ENCODE measurements at places on chromosomes 5 and 9.

DNA sequence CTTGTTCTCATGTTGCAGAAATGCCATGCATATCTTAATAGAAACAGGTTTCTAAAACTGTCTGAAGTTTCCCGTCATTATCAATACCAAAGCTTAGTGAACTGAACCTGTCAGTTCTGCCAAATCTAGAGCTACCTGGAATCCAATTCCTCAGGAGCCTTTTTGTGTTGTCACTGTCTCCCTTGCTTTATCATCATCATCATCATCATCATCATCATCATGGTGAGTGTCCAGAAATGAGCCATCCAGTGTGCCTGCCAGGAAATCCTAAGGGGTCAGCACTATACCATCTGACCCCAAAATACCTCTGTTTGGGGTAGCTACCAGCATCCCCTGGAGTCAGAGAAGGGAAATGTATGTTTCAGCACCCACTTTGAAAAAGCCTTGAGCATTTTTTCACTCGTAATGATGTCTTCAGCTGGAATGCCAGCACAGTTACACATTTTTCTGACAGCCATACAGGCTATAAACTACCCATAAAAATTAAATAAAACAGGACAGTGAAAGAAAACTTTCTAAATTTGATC, 150.3 kb downstream of the NR2F1-AS1 start:
- no peak for DNase-seq

- DNase-seq: peak; percentile 16
These were observed at the start of gene KLF4 for GRCh38 chr9:107489687-107490605. Gene KLF4, minus strand, starts transcription at chr9:107489769. Its CDS starts 597 bp downstream, at chr9:107489172.

DNA sequence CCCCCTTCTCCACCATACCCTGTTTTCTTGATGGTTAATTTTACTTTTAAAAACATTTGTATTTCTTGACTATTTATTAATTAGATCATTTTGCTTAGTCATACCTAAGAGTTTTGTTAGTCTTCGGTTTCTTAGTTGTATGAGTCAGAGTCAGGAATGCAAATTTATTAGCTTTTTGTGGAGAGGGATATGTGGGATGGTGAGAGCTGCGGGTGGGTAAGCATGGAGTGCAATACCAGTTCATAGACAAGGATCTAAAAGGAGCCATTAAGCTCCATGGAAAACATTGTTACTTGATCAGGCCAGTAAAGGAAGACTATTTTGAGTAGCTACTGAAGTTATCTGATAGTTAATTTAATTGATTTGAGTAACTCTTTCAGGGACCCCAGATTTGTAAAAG, 77.5 kb downstream of the ZSWIM6 start:
- DNase-seq: no peak

- DNase-seq: no peak
These were observed 81.3 kb downstream of the OXCT1 start for GRCh38 chr5:41788941-41789368.

DNA sequence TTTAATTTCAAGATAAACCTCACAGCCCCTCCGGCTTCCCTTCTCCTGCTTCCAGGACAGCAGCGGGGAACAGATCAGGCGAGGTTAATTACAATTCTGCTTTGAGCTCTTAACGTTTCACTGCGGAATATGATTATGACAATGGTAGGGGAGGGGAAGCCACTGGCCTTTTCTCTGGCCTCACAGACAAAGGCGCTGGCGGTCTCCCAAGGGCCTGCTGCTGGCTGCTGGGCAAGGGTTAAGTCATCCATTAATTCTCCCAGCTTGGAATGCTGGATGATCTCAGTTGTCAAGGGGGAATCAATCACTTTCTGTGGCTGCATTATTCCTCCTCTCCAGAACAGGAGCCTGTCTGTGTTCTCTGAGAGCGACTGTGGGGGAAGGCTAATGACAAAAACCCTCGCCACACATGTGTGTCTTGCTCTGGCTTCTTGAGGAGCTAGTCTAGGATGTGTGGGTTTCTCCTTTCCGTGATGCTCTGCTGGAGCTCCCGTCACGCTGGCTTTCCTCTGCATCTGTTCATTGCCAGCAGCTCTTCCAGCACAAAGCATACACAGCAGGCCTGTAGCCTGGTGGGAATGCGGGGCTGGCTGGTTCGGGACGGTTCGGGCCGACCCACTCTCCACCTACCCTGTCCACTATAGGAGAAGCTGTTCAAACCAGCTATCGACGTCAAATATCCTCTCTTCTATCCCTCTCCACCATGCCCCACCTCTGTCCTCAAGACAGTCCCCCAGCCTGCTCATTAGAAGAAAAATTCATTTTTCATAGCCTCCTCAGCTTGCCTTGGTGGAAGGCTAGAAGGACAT, 82.8 kb downstream of the DCP2 start:
- no peak for DNase-seq

- peak; percentile 16 for DNase-seq
These were observed 132.6 kb downstream of the MRPL36 start for GRCh38 chr5:1666812-1667588.

DNA sequence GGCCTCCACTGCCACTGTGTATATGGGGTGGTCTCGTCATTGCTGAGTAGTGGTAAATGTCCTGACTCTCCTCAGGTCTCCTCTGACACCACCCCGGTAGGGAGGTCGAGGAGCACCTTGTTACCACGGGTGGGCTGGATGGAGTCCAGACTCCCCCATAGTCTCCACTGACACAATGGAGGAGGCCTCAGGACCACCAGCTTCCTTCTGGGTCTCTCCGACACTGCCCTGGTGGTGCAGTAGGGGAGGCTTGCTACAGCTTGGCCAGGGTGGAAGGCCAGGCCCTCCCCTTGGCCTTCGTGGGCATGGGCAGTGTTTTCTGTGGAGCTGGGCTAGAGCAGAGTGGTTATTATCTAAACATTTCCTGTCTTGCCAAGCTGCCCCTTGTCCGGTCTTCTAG, 15.4 kb upstream of the SH3PXD2B start:
- no peak for DNase-seq

GRCh38 chr5:10586555-10586954, 22.7 kb downstream of the ANKRD33B start:
- no peak for DNase-seq

- no peak for DNase-seq
These were observed 16.0 kb upstream of the PUM3 start for GRCh38 chr9:2859776-2860379.

GRCh38 chr5:7686794-7687193, 164.1 kb downstream of the CFAP90 start:
- no peak for DNase-seq

- DNase-seq: no peak
These were observed 10.3 kb downstream of the LYSMD3 start for GRCh38 chr5:90519081-90519480.

DNA sequence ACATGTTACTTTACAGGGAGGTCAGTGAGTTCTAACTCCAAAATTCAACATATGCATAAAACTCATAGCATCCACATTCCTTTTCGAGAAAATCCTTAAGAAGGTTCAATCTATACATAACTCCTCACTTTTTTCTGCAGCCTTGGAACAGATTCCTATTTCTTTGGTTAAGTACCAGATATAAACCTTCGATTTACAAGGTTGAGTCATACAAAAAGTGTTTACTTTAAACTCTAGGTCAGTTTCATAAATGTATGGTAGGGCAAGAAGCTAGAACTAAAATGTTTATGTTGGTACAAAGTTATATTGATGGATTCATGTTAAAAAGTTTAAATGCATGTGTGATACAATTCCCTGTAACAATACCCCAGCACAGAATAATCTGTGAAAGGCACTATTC, 19.4 kb downstream of the CDKN2AIPNL start:
- no peak for DNase-seq

GRCh38 chr5:135130261-135131215, 96.5 kb upstream of the PITX1 start:
- DNase-seq: no peak

- DNase-seq: no peak
These were observed 22.0 kb downstream of the SECISBP2 start for GRCh38 chr9:89340332-89340731.

GRCh38 chr5:122907276-122907675, 61.9 kb downstream of the SNX24 start:
- DNase-seq: no peak

DNA sequence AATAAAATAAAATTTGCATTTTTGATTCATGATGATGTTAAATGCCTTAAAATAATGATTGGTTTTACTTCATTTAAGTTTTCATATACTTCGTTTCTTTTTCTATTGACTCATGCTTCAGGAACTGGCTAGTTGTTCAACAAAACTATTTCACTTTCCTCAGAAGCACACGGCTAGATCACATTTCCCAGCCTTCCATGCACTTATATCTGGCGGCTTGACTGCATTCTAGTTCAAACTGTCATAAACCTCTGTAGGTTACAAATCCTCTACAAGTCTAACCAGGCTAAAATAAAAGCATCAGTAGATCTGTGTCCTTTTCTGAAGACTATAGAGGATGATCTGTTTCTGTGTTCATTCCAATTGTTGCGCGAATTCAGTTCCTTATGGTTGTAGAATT, 46.3 kb upstream of the CNTLN start:
- no peak for DNase-seq

- DNase-seq: no peak
These were observed 37.3 kb upstream of the TRIO start for GRCh38 chr5:14105718-14106410.

DNA sequence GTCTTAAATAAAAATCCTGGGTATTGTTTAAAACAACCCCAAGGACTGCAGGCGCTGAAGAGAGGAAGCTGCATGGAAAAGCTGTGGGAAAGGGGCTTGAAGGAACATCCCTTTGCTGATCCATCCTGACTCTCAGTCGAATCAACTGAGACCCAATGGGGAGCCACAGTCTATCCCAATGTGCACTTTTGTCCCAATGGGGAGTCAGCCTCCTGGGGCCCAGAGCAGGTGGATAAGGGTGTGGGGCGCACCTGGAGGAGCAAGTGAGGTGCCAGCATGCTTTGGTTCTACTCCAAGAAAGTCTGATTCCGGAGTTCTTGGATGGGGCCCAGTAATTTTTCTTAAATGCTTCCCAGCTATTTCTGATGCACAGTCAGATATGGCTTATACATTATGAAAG, 118.1 kb downstream of the COL23A1 start:
- no peak for DNase-seq

DNA sequence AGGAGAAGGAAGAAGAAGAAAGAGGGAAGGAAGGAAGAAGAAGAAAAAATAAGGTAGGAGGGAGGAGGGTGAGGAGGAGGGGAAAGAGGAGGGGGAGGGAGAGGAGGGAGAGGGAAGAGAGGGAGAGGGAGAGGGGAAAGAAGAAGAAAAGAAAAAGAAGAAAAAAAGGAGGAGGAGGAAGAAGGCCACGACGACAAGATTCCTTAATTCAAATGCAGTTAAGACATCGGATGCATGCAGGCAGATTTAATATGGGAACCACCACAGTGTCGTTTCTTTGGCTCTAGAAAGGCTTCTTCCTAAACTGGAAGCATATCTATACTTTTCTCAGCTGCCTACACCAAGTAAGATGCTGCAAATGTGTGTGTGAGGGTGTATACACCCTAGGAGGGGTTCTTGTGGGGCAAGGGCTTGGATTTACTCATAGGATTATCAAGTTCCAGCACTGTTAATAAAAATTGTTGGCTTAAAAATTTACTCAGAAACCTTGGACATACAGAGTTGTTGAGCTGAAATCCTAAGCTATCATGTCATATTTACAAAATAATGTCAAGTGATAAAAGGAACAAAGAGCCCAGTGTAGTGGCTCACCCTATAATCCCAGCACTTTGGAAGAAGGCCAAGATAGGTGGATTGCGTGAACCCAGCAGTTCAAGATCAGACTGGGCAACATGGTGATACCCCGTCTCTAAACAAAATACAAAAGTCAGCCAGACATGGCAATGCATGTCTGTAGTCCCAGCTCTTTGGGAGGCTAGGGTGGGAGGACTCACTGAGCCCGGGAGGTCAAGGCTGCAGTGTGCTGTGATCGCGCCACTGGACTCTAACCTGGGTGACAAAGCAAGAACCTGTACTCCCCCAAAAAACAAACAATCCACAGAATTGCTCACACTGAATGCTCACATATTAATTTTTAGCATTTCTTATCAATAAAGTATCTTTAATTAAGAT, 108.5 kb downstream of the UBAP2 start:
- DNase-seq: no peak

DNA sequence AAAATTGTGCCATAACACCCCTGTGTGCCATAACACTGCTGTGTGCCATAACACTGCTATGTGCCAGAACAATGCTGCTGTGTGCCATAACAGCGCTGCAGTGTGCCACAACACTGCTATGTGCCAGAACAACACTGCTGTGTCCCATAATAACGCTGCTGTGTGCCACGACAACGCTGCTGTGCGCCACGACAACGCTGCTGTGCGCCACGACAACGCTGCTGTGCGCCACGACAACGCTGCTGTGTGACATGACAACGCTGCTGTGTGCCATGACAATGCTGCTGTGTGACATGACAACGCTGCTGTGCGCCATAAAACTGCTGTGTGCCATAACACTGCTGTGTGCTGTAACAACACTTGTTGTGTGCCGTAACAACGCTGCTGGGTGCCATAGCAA, 25.9 kb downstream of the CFAP90 start:
- DNase-seq: no peak

DNA sequence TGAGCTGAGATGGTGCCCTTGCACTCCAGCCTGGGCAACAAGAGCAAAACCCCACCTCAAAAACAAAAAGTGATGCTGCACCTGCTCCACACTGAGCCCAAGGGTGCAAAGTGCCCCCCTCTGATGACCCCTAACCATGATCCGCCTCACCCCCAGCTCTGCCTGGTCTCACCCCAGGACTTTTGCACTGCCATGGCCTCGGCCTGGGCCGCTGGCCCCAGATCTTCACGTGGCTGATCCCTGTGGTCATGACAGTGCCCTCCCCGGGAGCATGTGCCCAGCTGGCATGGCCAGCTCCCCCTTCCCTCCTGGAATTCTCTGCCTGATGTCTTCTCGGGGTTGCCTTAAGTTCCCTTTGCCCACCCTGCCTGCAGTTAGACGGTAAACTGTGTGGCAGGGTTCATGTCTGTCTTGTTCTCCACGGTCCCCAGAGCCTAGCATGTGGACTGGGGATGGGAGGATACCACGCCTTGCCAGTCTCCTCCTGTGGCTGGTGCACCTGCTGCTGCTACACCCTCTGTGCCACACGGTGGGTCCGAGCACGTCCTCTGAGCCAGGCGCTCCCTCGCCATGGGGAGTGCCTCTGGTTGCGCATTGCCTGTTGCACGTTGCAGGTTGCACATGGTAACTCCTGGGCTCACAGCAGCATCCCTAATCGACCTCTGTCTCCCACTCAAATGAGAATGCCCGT, 77.4 kb upstream of the PPP1R26 start:
- DNase-seq: no peak

GRCh38 chr9:8365466-8366160, 566.0 kb upstream of the DMAC1 start:
- DNase-seq: no peak

- no peak for DNase-seq
These were observed 415.7 kb downstream of the RAB3C start for GRCh38 chr5:58998544-58998943.

- no peak for DNase-seq
These were observed 73.9 kb downstream of the ALDH7A1 start for GRCh38 chr5:126521130-126521529.

GRCh38 chr5:6498968-6499367, 50.3 kb downstream of the UBE2QL1 start:
- DNase-seq: no peak

DNA sequence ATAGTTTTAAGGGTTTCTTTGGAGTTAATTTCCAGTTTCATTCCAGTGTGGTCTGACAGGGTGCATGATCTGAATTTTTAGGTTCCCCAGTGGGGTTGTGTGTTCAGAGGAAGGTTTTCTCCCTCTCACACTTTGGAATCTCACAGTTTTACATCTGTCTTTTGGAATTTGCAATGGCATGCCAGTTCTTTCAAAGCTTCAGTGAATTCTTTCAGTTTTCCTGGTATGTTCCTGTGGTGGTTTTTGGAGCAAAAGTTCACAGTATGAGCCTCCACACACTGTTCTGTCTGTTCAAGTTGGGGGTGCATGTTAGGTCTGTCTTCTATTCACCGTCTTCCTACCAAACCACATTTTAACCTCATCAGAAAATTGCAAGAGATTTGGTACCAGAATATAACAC, 624.2 kb downstream of the KCTD16 start:
- DNase-seq: no peak
